ENCODE measurements at places on chromosomes 5 and 9. TPM values are rescaled to one million over a fixed set of nuclear protein-coding genes. Genes with fewer than 3 reads are reported as not detected.

The OR2S2 gene
- total RNA-seq, result not detected

DNA sequence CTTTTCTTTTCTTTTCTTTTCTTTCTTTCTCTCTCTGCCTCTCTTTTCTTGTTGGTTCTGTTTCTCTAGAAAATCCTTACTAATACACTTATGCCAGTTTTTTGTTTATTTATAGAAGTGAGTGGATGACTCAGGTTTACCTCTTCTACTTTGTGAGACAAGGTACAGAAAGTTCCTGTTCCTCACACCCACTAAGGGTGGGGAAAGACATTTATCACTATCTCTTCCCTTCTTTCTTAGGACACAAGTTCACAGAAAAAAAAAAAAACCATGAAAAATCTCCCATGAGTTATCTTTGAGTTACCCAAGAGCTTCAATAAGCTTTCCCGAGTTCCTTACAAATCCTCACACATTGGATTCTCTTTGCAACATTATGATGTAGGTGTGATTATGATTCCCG is 60.9 kb upstream of the CD180 start:
- no peak for DNase-seq

DNA sequence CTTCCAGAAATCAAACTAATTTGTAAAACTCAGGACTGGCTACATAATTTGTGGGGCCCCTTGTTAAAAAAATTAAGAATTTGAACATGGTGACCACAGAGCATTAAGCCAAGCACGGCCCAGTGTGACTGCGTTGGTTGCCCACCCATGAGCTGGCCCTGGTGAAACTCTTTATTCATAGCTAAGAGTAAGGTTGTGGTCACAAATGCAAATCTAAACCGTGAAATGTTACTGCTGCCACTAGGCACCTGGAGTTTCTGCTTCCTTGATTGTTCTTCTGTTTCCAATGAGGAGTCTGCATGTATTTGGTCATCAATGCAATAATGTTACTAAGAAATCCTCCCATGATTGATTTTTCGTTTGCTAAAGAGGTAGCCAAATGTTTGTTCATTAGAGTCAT is 4.2 kb downstream of the GCNT1 start:
- DNase-seq, result no peak

- DNase-seq, result no peak
Observed at GRCh38 chr5:72372331-72372730, 52.2 kb downstream of the PTCD2 start.

- DNase-seq, result no peak
Observed at GRCh38 chr5:128539038-128539429, 989 bp upstream of the FBN2 start.

DNA sequence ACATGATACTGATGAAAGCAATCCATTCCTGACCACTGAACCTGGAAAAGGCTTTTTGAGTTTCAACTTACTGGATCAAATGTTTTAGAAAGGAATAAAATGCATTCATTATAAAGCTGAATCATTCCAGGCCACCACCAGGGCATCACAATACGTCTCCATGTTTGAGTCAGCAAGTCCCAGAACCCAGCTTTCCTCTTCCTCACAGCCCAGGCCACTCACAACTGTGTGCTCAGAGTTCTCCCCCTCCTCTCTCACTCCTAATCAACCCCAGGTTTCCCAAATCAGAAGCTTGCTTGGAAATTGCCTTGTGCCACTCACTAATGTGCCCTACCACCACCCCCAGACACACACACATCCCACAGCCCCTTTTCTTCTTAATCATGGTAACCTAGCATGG is 91.7 kb downstream of the GNA14 start:
- DNase-seq, result no peak
